GM12891 (cell line): ENCODE measurements at places on chromosomes 1 and 21.

- DNase-seq: no peak
These were observed 109.1 kb upstream of the OLIG2 start for GRCh38 chr21:32916522-32917099.

GRCh38 chr1:23563755-23564374, 4.6 kb upstream of the ID3 start:
- no peak for DNase-seq

DNA sequence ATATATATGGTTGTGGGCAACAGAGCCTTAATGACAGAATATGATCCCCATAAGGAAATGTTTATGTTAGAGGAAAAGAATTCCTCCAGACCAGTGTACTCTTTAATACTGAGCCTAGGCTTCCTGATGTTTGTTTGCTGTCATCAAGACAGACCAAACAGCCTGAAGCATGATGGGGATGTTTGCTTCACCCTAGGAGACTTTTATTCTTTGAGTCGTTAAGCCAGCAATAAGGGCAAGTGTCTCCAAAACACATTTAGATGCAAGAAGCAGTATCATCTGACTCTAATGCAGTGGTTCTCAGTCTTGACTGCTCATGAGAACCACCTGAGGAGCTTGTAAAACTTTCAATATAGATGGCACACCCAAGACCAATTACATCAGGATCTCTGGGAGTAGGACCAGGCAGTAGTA, 33.1 kb downstream of the UBE2U start:
- DNase-seq: no peak

GRCh38 chr1:96374076-96374762, 347.4 kb upstream of the PTBP2 start:
- no peak for DNase-seq

DNA sequence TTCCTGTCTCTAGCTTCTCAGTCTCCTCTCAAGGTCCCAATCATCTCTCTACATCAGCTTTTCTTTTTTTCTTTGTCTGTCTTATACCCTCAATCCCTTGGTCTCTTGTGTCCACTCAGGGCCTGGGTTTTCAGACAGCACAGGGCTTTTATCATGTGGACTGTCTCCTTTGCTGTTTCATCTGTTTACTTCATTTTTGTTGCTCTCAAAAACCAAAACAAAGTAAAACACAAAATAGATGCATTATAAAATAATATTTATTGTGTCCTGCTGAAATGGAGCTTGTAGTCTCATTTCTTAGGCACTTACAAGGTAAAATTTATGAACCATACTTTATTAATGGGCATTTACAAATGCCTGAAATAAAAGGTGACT, 17.8 kb upstream of the SLAMF6 start:
- DNase-seq: no peak

DNA sequence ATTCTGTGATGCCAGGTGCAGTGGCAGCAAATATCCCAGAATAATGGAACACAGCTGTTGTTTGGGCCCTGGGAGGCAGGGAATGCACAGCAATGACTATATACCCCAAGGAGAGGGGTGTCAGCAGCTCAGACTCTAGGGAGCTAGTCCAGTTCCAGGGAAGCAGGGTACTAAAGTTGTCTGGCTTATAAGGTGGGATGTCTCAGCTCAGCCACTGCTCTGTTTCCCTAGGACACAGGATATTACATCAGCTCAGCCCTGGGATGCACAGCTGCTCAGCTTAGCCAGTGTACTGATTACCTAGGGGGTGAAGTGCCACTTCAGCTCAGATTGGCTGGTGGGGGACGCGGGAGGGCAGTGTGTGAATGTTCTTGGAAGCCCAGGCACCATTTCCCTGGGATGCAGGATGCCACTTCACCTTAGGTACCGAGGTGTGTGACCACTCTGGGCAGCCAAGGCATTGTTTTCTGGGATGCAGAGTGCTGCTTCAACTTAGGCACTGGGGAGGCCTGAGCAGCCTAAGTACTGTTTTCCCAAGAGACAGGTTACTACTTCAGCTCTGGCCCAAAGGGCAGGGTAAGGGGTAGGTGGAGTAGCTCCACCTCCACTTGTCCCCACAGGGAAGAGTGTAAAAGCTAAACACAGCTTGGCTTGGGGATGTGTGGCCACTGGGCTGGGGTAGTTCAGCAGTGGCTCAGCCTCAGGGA, 59.4 kb downstream of the DIPK1A start:
- DNase-seq: no peak

GRCh38 chr1:24382165-24382577, 31.4 kb downstream of the STPG1 start:
- DNase-seq: no peak

GRCh38 chr1:71850515-71850914, 431.8 kb downstream of the NEGR1 start:
- no peak for DNase-seq

GRCh38 chr1:87478231-87478630, 149.6 kb downstream of the LMO4 start:
- DNase-seq: no peak

DNA sequence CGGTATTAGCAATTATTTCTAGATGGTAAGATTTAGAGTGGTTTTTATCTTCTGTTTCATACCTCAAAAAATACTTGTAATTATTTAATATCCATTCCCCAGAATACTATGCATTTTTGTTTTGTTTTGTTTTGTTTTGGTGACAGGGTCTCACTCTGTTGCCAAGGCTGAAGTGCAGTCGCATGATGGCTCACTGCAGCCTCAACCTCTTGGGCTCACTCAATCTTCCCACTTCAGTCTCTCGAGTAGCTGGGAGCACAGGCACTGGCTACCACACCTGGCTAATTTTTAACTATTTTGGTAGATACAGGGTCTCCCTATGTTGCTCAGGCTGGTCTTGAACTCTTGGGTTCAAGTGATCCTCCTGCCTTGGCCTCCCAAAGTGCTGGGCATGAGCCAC, 252.7 kb downstream of the AKT3 start:
- DNase-seq: no peak

DNA sequence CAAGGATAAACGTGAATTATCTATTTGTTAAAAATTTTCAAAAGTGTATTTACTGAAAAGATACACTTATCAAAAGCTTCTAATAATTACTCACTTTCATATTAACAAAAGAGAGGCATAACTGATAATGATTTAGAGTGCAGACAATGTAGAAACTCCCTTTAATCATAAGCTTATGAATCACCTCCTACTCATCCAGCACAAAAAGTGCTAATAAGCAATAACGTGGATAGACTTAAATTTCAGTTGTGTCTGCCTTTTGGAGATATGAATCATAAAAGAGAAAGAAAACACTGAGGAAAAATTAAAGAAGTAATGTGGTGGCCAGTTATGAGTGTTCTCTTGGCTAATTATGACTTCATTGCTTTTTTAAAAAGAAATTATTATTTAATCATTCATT, 827.6 kb upstream of the B3GALT2 start:
- DNase-seq: no peak

GRCh38 chr1:99652881-99653281, 7.0 kb downstream of the PALMD start:
- DNase-seq: no peak

DNA sequence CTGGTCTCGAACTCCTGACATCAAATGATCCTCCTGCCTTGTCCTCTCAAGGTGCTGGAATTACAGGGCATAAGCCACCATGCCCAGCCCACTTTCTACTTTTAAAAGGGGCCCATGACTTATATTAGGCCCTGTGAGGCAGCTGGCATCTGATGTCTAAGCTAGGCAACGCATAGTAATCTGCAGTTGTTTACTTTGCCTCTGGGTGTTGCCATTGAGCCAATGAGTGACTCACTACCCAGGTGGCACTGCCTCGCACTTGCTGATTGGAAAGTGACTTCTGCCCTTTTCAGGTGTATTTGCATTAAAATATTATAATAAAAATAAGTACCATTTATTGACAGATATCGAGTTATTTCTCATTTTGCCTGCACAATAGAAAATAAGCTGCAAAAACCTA, 84.9 kb downstream of the KIF14 start:
- no peak for DNase-seq

GRCh38 chr1:186295980-186296379, 79.1 kb downstream of the TPR start:
- DNase-seq: no peak

GRCh38 chr1:20083178-20083944, 13.4 kb downstream of the PLA2G5 start:
- no peak for DNase-seq

DNA sequence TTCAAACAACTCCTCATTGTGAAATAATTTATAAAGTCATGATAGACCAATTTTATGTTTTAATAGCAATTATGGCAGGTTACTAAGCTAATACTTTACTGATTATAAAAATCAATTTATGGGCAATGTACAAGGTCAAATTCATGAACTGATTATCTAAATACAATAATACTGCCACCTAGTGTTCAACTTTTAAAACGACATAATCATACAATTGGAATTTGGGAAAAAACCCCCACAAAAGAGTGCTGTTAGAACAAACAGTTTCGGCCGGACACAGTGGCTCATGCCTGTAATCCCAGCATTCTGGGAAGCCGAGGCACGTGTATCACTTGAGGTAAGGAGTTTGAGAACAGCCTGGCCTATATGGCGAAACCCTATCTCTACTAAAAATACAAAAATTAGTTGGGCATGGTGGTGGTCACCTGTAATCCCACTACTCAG, 14.0 kb downstream of the GTF2B start:
- DNase-seq: no peak

DNA sequence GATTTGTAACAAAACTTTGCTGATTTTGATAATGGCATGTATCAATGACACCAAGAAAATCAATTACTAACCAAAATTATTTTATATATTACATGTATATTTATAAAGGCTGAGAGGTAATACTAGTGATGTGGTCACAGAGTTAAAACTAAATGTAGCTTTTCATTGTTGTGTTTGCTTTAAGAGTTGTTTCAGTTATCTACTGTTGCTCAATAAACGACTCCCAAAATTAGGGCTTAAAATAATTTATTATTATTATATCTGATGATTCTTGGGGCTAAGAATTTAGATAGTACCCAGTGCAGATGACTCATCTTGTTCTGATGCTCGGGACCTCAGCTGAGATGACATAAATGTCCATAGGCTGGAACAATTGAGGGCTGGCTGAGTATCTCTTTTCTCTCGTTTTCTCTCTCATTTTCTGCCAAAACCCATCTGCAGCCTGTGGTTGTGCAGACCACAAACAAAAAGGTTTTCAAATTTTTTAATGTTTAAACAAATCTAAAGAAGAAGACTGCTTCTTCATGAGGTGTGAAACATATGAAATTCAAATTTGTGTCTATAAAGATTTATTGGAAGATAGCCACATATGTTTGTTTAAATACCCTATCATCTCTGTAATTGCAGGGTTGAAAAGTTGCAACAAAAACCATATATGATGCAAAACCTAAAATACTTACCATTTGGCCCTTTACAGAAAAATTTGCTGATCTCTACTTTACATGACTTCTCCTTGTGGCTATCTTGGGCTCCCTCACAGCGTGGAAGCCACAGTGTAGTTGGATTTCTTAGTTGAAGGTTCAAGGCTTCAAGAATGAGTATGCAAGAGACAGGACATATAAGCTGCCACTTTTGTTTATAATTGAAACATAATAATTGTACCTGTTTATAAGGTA, 14.8 kb upstream of the PTPRC start:
- DNase-seq: no peak

DNA sequence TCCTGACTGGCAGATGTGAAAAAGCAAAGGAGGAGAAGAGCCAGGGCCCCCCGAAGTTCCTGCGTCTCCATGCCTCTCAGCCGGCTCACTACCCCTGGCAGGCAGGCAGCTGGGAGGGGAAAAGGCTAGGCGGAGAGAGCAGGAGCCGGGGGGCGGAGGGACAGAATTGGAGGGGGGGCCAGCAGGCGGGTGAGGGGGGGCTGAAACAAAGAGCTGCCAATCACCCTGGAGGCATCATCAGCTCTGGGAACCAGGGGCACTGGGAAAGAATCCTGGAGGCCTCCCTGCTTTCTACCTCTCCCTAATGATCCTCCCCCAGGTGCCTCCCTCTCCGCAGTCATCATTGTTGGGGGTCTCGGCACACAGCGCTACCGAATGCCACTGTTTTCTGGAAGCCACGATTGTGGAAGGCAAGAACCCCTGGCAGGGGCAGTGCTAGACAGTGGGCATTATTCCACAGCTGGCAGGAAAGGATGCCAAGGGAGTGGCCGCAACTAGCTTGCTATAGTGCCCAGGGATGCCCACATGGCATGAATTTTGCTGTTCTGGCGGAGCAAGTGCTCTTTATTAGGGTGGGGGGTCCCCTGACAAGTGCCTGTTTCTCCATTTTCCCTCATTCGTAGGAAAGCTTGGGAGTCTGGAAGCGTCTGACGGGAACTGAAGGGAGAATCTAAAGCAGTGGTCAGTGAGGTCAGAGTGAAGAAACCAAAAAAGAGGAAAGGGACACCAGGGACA, at the start of gene THBS3:
THBS3 (minus strand) TSS at position 92 of the 735 bp plus-strand sequence; CDS start at position 71, 21 bp downstream.
- no peak for DNase-seq

DNA sequence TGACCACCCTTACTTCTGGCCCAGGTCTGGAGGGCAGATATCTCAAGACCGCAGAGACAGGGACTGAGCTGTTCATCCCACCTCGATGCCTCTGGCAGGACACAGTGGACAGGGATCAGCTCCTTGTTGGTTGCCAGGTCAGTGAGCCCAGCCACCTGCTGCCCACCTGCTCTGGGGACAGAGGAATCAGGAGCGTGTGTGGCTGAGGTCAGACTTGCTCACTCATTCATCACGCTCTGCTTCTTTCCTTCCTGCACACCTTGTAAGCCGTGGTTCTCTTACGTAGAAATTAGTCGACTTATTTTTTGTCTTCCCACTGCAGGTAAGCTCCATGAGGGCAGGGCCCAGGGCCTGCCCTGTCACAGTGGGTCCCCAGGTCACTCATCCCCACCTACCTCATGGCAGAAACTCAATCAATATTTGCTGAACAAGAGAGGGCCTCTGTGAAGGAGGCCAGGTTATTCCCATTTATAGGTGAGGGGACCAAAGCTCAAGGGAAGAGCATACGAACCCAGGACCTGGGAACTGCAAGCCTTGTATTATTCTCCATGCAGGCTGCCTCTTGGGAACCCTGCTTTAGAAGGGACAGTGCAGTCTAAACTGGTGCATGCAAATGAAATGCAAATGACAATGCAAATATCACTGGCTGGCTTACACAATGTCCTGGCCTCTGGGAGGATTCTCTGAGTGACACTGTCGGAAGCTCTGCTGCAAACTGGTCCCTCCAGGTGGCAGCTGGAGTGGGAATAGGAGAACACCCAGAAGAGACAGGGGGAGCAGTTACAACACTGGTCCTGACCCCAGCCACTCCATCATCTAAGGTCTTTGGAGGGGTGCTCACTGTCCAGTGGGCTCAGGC, 58.4 kb upstream of the PAX7 start:
- DNase-seq: no peak

GRCh38 chr1:13951793-13952751, 252.1 kb downstream of the PRDM2 start:
- DNase-seq: no peak

- no peak for DNase-seq
These were observed 238.6 kb downstream of the FOXD2 start for GRCh38 chr1:47676311-47677054.
